ENCODE measurements at places on chromosomes 5 and 9. TPM values are rescaled to one million over a fixed set of nuclear protein-coding genes. Genes with fewer than 3 reads are reported as not detected.

- DNase-seq, result peak; percentile 75
These were observed 50.5 kb downstream of the EHMT1 start for GRCh38 chr9:137669261-137669672.

GRCh38 chr5:10632110-10632761, 68.4 kb downstream of the ANKRD33B start:
- DNase-seq, result no peak

Gene SLC45A2
- total RNA-seq, result 0.13 TPM

DNA sequence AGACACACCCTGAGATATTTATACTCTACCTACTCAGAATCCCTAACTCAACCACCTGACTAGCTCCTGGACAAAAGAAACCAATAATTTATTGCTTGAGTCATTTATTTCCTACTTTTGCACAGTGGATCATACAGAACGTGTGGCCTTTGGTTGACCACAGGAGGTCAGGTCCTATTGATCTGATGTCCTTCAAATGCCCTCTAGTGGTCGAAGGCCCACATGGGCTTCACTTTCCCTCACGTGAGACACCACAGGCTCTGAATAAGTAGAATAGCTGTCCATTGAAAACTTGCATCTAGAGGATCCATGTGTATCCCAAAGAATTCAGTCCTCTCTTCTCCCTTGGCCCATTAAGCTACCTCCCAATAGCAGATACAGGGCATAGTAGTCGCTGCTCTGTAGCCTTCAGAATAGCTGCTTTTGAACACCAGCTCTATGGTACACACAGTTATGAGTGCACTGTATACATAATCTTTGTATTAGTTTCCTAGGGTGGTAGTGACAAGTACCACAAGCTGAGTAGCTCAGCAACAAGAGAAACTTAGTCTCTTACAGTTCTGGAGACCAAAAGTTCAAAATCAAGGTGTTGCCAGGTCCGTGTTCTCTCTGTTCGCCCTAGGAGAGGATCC, 177.6 kb upstream of the SMARCA2 start:
- DNase-seq, result peak; percentile 18

GRCh38 chr5:72539726-72540125, 32.5 kb upstream of the ZNF366 start:
- no peak for DNase-seq

- no peak for DNase-seq
These were observed 150.8 kb upstream of the GRHPR start for GRCh38 chr9:37271679-37272078.

GRCh38 chr5:74885170-74885569, 19.0 kb upstream of the FAM169A start:
- DNase-seq, result no peak

DNA sequence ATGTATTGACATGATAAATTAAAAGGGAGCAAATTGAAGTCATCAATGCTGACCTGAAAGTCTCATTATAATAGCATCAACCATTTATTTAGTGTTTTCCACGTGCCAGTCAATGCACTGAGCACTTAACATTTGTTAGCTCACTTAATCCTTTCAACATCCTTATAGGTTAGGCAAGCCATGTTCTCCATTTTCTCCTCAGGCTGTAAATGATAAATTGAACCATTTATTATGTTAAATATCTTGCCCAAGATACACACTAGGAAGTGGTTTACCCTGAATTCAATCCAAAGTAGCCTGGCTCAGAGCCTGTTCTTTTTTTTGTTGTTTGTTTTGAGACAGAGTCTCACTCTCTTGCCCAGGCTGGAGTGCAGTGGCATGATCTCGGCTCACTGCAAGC, 25.0 kb upstream of the SNX2 start:
- no peak for DNase-seq

DNA sequence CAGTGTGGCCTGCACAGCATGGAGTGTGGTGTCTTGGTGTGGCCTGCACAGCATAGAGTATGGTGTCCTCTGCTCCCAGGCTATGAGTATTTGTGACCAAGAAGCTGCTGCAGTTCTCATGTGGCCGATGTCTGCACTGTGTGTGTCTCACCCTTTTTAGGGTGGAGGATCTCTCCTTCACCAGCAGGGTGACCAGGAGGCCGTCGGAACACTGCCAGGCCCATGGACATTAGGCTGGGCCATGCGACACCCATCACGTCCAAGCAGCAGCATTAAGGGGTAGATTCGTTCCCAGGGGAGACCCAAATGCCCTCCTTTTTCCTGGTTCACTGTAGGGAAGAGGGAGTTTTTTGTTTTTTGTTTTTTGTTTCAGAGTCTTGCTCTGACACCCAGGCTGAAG, 115.3 kb upstream of the SPIN1 start:
- DNase-seq, result no peak

DNA sequence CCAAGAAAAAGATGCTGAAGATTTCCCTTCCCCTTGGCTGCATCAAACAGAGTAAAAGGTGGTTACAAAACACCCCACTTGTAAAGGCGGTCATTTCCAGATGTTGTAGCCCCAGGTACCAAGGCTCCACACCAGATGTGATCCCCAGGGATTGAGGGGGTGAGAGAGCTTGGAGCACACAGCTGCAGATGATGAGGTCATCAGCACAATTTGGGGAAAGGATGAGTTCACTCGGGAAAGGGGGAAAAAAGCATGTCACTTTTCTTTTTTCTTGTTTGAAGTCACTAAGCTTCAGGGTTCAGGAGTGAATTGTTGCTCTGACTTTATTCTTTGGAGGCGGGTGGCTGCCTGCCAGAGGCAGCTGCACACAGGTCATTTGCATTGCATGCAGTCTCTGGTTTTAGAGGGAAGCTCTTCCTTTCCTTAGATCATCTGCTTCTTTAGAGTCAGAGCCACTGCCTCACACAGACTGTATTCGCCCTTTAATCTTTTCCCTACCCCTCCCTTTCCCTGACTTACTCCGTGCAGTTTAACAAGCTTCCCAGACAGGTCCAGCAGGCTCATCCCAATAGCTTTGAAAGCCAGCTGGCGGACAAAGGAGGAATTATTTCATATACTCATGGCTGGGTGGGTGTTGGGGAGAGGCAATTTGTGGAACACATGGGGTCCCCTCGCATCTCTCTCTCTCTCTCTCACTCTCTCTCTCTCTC, 409.3 kb upstream of the SLC24A2 start:
- DNase-seq, result no peak

Gene FSTL4
- not detected for total RNA-seq

DNA sequence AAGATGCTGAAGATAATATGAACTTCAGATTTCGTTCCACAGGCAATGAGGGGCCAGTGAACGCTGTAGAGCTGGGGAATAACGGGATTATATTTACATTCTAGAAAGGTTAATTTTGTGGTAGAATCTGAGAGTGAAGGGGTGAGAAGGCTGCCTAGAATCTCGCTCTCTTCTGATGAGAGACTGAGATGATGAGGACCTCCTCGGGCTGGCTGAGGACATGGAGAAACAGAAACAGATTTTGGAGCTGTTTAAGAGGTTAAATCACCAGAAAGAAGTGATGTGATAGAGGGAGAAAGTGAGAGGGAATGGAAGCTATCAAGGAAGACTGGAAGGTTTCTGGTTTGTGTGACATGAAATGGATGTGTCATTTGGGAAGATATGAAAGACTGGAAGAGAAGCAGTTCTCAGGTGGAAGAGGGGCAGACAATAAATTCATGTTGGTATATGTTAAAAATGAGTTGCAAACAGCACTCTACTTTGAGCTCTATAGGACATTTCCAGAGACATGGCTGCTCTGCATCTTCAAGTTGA, 612.6 kb downstream of the ISL1 start:
- DNase-seq, result no peak

All from K562 (cell line).